ENCODE measurements at places on chromosomes 3 and 15.
A peak's percentile ranks its signal among the peaks of the same experiment; 100 is the strongest.

DNA sequence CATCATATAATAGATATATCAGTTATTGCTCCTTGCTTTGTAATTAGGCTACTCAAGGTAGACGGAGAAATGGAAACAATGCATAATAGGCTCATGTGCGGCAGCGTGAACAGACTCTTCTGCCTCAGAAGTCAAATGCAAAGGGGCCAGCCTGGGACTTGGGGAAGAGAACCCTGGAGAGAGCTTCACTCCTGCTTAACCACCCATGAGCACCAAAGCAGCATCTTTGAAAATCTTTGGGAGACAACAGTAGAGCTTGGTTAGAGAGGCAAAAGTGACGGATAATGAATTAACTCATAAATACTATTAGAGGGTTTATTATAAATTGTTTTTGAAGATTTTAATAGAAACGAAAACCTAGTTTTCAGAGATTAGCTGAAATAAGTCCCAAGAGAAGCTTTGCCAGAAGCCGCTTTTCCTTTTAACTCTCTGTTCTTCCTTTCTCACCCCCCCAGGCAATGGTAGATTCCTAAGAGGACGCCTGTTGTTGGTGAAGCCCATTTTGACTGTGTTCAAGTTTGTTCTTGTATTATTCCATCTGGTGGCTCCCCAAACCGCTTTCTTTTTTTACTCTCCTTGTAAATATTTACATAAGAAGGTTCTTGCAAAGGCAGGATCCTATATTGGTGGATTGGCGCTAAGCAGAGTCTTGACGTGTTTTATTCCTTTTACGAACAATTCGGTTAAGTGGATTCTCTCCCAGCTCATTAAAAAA is 196.0 kb upstream of the TPRG1 start:
- no peak for DNase-seq

DNA sequence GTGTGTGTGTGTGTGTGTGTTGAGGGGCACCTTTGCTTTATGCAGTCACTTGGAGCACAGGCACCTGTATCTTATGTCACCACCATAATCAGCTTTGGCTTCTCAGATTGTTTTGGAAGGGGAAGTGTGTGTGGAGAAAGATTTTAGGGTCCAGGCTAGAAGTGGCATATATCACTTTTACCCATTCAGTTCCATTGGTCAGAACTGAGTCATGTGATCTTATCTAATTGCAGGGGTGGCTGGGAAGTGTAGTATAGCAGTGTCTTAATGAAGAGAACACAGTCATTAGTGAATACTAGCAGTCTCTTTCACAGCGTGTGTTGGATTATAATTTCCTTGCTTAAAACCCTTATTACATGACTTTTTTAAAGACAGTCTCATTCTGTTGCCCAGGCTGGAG is 20.6 kb downstream of the NCK1 start:
- DNase-seq = peak; percentile 22

- DNase-seq = peak; percentile 21
Observed at GRCh38 chr15:78316283-78317083, 17.1 kb upstream of the SKIC8 start.

DNA sequence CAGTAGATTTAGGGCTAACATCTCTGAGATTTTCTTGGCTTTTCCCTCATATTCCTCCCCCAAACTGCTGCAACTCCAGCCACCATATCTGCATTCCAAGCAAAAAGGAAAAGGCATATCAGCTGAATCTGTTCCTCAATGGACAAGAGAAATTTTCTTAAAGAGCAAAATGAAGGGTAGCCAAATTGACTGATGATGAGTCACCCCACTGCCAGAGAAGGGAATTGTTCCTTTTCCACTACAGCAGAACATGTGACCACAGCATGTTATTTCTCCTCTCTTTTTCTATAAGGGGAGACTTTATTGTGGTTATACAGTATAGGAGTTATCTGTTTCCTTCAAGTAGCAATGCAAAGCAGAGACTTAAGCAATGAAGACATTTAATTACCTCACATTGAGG is 172.5 kb downstream of the MTHFS start:
- DNase-seq = no peak

DNA sequence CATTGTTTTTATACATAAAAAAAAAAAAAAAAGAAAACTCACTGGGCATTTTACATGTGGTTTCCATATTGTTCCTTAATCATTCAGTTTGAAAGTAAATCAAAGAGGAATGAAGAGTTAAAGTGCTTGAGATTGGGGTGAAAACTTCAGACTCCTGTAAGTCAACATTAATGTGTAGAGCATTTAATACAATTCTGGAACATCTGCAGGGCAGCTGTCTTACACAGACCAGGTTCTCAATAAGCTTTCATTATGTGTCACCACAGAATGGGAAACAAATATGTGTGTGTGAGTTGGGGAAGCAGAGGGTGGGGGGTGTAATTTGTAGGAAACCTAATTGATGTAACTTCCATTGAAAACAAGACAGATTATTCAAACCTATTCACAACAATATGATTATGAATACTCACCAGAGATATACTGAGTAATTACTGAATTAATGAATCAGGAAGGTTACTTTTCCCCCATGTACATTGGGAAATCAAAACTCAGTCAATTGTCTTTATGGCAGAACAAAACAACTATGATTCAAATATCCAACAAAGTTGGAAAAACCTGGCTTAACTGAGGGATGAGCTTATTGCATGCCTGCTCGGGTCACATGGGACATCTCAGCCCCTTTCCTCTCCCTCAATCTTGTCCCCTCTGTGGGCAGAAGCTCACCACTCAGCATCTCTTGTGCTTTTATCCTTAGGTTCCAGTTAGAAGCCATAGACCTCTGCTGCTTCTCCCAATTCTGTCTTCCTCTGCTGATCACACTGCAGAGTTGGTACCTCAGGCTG is 281.2 kb upstream of the THBS1 start:
- DNase-seq = no peak

GRCh38 chr15:66843581-66843980 is 141.5 kb downstream of the SMAD6 start:
- no peak for DNase-seq

DNA sequence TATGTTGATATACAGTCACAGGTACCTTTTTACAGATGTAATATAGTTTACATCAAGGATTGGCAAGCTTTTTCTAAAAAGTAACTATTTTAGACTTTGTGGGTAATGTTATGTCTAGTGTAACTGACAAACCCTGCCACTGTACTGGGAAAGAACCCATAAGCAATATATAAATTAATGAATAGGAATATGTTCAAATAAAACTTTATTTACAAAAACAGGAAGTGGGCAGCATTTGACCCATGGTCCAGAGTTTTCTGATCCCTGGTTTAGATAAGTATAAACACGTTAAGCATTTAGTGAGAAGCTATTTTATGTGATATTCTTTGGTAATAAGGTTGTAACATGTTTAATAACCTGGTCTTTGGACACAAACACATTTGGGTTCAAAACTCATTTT is 915.2 kb upstream of the ROBO1 start:
- no peak for DNase-seq

DNA sequence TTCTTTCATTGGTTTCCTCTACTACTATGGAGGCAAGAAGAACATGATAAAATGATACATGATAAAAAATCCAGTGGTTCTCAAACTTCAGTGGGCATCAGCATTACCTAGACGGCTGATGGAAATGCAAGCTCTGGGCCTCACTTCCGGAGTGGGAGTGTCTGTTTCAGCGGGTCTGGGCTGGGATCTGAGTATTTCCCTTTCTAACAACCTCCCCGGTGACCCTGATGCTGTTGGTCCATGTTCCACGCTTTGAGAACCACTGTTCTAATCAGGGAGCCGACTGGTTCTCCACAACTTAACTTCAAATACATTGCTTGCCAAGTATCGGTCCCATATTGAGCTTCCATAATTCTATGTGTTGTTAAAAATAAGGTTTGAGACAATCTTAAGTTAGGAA is 712.3 kb upstream of the LMCD1 start:
- no peak for DNase-seq

- DNase-seq = no peak
Observed at GRCh38 chr15:60074181-60074885, 70.2 kb downstream of the FOXB1 start.

DNA sequence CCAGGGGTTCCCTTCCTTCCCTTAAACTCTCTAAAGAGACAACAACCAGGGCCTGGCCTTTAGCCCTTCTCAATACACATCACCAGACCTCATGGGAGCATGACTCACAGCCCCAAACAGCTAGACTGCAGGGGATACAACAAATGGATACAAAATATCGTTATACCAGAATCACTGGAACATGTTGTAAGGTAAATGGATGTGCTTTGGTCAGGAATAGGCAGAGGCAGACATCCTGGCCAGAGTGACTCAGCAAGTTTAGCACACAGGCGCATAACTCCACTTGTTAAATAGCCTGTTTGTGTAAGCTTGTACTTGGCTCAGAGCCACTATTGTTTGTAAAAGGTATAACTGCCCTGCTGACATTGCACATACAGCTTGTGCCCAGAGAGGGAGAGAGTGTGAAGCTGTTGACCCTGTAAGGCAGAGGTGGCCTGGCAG is 18.3 kb downstream of the TMED3 start:
- peak; percentile 15 for DNase-seq

DNA sequence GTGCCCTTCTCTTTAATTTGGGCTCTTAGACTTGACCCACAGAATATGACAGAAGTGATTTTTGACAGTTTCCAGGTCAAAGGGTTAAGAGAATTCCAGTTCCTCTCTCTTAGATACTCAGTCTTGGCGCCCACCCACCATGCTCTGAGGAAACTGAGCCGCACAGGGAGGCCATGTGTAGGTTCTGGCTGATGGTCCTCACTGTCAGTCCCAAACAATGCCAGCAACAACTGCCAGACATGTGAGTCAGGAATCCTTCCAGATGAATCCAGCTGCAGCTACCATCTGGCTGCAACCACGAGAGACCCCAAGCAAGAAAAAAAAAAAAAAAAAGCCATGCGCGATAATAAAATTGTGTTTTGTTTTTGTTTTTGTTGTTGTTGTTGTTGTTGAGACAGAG is 326.6 kb downstream of the MAGI1 start:
- DNase-seq = no peak

- DNase-seq = no peak
Observed at GRCh38 chr15:80953953-80954778, 35.5 kb downstream of the MESD start.

GRCh38 chr3:13543253-13543652 is 5.7 kb upstream of the FBLN2 start:
- DNase-seq = no peak

- DNase-seq = no peak
Observed at GRCh38 chr15:100737214-100737613, 134.8 kb downstream of the ASB7 start.

DNA sequence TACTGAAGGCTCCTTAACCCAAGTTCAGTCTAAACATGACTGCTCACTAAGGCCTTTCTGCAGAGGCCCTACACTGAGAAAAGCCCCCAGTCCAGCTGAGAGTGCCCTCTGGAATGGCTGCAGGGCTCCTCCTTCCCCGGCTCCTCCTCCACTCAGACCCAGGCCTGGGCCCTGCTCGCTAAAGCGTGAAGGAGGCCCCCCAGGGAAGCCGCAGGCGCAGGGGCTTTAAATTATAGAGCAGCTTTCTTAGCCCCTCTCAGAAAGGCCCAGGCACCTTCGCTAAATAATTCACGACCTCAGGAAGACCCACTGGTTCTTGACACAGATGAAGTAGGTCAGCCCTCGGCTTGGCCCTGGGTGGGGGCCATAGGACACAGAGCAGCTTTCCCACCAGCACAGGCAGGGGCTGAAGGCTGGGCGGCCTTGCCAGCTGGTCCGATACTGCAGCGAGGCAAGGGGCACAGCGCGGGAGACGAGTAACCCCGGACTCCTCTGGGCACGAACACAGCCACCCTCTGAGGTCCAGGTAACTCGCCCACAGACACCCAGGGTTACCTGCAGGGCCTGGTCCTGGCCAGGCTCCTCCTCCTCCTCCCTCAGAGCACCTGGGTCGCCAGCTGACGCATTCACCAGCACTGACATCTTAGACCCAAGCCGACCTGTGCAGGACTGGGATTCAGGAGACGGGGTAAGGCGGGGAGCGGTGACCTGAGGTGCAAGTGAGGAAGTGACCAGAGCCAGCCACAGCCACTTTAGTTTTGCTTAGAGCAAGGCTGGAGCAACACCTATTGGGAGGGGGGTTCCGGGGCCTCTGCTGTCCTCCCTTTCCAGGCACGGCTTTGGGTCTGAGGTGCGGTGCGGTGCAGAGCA is 36.9 kb downstream of the RBPMS2 start:
- DNase-seq = no peak

- no peak for DNase-seq
Observed at GRCh38 chr3:165233501-165234195, 37.5 kb upstream of the SLITRK3 start.

DNA sequence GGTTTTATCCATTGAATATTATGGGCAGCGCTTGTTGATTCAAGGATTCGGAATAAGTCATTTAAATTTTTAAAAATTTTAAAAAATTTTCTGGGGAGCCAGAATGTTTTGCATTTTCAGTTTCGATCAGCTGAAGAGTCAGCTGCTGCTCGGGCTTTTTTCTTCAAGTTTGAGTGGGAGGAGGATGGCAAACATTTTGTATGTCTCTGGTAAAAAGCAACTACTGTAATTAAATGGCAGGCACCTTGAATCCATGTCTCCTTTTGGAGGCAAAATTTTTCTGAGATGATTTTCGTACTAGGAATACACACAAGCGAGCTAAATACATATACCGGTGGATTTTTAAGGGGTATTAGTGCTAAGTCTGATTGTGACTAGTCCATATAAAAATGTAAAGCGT is 612 bp downstream of the C3orf38 start:
- DNase-seq = peak; percentile 72

GRCh38 chr3:71653414-71653807 is 69.9 kb upstream of the FOXP1 start:
- DNase-seq = no peak

DNA sequence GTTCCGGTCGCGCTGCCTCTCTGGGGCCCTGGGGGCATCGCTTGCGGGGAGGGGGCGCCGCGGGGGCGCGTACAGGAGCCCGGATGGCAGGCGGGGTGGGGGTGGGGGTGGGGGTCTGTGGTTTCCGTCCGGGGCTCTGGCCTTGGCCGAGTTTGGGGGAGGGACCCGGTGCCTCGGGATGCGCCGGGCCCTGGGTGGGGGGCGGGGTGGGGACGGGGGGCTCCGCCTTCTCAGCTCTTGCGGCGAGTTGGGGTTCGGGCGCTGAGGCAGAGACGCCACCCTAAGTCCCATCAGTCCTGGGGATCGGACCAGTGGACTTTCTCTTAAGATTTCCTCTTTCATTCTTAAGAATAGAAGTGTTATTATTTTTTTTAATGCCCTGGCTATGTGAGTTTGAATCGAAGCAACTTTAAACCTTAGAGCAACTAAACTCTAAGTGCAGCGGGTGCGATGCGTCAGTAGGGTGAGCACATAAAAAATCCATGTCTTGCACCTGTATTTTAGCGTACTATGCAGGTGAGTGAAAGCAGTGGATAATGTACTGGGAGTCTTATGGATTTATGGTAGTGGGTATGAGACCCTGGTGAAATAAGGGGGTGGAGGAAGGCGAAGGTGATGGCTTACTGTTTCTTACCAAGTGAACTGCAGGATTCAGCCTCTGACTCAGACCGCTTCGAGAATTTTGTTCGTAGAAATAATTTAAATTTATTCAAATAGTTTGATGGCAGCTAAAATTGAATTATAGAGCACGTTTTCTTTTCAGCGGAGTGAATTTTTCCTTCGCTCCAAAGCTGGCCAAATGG is 762 bp downstream of the CTNNB1 start:
- DNase-seq = peak; percentile 64

DNA sequence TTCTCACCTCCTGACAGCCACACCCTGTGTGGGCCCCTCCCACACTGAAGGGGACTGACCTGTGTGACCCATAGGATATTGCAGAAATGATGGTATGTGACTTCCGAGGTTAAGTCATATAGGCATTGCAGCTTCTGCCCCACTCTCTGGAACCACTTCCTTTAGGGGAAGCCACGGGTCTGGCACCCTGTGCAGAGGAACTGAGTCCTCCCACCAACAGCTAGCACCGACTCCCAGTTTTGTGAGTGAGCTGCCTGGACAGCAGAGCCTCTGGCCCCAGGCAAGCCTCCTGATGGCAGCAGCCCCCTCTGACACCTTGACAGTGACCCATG is 24.6 kb upstream of the SLC6A6 start:
- no peak for DNase-seq
